Heart left ventricle (tissue), 16 donors: ENCODE measurements at places on chromosomes 3 and 15.

DNA sequence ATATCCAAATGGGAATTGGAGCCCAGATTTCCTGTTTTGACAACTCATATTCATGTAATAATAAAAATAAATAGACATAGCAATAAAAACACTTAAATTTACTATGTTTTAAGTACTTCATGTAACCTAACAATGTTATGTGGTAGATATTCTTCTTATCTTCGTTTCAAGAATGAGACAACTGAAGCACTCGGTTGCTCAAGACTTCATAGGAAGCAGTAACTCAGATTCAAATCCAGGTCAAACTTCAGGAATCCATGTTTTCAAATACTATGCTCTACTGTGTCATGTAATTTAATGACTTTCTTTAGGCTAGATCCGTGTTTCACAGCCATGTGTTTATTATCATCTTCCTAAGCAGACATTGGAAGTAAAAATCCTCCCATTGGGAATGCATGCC, 492.2 kb downstream of the CNTN3 start:
- no peak for DNase-seq

GRCh38 chr3:66991459-66991858, 6.6 kb upstream of the KBTBD8 start:
- no peak for DNase-seq

GRCh38 chr3:194280777-194281176, 70.4 kb downstream of the CPN2 start:
- DNase-seq = no peak

- no peak for DNase-seq
Measured at GRCh38 chr3:108518895-108519294, 8.5 kb upstream of the MYH15 start.
